Activated T-helper 1 cell treated with anti-CD3 and anti-CD28 coated beads, Interleukin-2, amount 50 U/mL, for 16 hours (primary cell): ENCODE measurements at places on chromosomes 2 and 18.

GRCh38 chr2:64213532-64214275 is 69.5 kb upstream of the PELI1 start:
- DNase-seq: no peak

- no peak for DNase-seq
These were observed 7.9 kb downstream of the PCBP1 start for GRCh38 chr2:70094978-70095719.

DNA sequence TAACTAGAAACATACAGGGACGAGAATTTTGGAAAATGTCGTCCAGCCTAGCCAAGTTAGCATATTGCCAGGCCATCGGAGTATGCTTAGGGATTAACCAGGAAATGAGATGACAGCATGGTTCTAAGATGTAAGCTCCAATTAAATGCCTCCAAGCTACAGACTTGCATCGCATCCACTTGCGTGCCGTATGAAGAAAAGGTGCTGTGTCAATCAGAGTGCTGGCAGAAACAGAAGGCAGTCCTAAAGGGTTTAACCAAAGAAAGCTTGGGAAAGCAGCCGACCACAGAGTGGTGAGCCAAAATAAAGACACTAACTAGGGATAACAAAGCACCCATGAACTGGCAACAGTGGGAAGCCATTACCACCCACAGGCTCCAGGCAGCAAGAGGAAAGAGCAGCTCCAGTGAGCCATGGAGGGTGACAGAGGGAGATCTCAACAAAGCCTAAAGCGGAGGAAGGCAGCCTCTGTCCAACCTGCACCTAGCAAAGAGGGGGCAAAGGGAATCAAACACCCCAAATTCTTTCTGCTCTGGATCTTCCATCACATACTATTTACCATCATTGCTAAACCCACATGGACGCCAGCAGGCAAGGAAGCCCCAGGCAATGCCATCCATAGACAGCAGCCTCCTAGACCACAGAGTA is 27.6 kb upstream of the SOCS6 start:
- no peak for DNase-seq

DNA sequence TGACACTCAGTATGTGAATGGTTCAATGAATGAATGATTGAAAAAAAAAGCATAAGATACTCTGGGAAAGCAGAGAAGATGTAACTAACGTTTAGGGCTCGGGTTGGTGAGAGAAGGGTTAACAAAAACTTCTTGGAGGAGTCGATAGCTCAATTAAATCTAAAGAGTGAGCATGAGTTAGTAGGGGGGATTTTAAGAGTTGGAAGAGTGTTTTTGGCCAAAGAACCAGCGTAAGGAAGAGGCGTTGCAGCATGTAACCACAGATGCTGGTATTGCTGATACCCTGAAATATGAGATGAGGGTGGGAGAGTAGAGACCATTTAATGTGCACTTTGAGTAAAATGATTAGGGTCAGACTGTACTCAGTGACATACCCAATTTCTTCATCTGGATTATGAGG is 14.5 kb downstream of the ARHGAP28 start:
- no peak for DNase-seq

GRCh38 chr2:186443851-186444250 is 42.2 kb upstream of the ZC3H15 start:
- DNase-seq: no peak

DNA sequence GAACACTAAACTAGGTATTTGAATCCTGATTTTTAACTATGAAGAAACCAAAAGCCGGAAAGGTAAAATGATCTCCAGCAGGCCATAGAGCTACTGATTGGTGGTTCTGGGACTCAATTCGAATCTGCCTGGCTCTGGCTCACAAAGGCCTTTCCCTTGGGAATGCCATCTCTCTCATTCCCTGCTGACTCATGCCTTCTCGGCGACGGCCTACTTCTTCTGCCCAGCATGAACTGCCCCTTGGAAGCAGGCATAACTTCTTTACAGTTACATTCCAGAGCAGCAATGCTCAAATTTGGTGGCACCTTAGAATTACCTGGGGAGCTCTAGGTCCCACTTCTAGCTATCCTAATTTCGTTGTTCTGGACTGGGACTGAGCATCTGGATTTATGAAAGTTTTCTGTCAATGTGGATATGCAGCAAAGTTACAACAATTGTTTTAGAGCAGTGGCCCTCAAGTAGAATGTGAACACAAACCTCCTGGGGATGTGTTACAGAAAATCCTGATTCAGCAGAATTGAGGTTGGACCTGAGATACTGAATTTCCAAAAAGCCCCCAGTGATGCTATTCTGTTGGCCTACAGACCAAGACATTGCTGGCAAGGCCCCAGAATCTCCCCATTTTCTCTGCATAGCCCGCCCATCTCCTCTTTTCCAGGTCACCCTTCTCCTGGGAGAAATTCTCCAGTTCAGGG is 261.1 kb downstream of the CNTNAP5 start:
- no peak for DNase-seq

DNA sequence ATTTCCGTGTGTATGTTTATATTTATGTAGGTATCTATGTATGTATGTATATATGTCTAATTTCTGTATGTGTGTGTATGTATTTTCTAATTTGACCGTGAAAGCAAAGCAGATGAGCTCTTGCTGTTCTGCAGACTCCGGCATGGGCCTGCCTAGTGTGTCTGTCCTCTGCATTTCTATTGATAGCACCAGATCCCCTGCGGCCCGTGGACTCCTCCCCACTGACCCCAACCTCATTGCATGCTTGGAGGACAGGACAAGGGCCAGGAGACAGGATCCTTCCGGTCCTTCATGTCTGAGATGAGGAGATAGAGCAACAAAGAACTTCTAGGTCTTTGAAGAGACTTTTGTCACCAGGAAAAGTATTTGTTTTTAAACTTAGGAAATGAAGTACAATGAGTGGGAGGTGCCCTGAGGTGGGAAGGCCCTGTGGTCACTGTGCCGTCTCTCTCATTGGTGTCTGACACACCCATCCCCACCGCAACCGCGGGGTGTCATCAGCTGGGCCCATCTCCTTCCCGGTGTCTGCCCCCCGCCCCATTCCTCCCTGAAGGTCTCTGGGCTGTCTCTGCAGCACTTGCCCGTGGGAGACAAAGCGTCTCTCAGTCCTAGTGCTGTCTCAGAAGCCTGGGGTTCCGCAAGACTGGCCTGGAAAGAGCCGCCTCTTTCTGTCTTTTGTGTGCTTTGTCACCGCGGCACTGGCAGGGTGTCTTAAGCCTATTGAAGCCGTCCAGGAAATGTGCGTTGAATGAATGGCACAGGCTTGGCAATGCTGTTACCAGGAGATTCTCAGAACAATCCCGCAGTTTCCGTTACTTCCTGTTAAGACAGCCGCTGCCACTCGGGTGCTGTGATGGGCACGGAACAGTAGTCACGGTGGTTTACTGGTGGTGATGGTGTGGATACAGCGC is 216.4 kb downstream of the AGAP1 start:
- DNase-seq: no peak

DNA sequence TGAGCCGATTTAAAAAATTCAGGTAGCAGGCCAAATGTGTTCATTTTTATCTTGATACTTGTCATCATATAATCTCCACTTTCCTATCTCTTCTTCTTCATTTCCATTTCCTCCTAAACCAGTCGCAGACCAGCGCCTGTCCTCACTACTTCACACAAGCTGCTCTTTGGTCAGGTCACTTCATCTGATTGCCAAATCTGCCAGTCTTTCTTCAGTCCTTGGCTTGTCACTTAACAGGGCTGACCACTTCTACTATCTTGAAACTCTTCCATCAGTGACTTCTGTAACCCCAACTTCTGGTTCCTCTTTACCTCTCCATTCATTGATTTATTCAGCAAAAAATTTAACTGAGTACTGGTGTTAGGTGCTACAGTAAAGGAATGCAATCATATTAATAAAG is 18.0 kb upstream of the SPRED2 start:
- DNase-seq: no peak

GRCh38 chr18:10100941-10101701 is 187.3 kb downstream of the VAPA start:
- no peak for DNase-seq

DNA sequence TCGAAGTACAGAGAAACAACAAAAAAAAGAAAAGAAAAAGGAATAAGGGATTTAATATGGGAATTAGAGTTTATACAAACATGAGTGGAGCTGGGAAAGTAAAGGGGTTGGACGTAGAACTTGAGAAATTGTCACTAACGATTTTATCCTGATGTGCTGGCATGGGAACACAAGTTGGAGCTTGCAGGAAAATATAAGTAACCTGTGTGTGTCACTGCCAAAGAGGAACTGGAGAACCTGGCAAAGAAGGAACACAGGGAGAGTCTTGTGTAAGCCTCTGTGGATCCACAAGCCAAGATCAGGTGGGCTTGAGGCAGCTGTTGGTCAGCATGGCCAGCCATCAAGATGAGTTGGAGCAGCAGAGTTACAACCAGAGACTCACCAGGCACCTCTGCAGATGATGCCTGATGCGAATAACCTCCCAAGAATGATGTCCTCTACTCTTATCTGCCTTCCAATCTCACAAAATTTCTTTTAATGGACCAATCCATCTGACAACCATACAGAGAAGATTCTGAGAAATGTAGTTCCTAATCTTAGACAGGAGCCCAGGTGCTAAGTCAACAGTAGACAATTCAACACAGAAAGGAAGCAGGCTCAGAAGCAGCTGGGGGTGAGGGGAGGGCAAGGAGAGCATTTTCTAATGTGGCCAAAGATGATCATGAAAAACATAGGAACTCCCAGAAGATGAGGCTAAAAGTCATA is 77.0 kb upstream of the SPOPL start:
- no peak for DNase-seq

GRCh38 chr2:88170472-88170892 is 336 bp downstream of the THNSL2 start:
- no peak for DNase-seq

DNA sequence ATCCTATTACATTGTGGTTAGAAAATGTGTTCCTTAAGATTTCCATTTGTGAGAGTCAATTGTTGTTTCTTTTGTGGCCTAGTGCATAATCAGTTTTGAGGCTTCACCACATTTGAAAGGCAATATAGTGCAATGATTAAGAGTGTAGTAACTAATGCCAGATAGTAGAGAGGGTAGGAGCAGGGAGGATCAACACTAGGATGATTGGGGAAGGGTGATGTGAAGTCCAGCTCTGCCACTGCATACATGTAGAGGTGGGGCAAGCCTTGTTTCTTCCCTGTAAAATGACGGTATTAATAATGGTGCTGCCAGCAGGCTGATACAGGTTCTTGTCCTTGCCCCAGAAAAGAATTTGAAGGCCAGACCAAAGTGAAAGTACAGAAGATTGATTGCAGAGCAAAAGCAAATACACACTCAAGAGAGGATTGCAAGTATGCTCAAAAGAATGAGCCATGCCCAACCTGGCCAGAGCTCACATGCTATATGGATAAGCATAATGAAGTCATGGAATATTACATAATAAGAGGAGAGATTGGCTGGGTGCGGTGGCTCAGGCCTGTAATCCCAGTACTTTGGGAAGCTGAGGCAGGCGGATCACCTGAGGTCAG is 8.0 kb downstream of the SP100 start:
- DNase-seq: no peak

DNA sequence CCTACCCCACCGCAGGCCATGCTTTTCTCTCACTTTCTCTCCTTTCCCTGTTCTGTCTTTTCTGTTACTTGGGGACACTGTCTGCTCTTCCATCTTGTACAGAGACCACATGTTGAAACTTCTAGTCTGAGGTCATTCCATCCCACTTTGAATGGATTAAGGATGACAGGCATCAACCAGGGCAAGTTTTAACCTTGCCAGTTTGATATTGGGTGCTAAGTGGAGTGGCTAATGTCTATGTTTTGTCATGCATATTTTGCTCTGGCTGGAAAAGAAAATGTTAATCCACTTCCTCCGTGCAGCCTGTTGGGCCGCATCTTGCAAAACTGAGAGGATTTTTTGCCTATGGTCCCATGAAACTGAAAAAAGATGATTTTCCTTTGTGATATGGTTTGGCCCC is 205.5 kb upstream of the SESTD1 start:
- no peak for DNase-seq

- no peak for DNase-seq
These were observed 534 bp upstream of the SOCS6 start for GRCh38 chr18:70288171-70288850.

DNA sequence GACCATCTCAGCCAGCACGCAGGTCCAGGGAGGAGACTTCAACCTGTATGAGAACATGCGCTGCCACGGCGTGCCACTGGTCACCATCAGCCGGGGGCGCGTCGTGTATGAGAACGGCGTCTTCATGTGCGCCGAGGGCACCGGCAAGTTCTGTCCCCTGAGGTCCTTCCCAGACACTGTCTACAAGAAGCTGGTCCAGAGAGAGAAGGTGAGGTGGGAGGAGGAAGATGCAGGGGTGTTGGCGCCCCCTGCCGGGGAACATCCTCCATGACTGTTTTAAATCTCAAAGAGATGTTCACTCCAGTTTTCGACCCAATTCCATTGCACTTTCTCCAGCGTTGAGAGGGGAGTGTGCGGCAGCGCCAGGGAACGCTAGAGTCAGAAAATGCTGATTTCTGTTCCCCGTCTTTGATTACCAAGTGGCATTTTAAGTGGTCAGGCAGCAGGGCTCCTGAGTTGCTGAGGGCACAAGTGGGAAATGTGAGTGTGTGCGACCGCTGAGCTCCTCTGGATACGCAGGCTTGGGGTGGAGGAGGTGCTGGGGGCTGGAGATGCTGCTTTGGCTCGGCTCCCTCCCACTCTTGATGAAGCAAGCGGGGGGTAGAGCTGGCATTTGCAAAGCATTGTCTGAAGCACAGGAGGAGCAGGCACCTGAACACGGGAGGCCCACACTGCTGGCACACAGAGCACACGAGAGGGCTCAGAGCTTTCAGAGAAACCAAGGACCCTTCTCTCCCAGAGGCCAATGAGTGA is 27.7 kb upstream of the MAPRE3 start:
- DNase-seq: peak; percentile 35

DNA sequence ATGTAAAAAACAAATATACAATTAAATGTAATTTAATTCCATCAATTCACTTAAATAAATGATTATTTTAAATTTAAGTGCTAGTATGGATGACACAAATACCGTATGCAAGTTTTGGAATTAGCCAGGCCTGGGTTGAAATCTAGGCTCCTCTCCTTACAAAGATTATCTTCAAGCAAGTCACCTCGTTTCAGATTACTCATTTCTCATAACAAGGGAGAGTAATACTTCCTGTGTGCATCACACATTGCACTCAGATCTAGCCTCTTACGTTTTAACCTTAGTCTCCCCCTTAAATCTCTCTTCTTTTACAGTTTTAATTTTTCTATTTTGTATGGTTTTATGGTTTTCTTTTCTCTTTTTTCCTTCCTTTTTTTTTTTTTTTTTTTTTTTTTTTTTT is 1475.9 kb upstream of the NXPH2 start:
- no peak for DNase-seq

DNA sequence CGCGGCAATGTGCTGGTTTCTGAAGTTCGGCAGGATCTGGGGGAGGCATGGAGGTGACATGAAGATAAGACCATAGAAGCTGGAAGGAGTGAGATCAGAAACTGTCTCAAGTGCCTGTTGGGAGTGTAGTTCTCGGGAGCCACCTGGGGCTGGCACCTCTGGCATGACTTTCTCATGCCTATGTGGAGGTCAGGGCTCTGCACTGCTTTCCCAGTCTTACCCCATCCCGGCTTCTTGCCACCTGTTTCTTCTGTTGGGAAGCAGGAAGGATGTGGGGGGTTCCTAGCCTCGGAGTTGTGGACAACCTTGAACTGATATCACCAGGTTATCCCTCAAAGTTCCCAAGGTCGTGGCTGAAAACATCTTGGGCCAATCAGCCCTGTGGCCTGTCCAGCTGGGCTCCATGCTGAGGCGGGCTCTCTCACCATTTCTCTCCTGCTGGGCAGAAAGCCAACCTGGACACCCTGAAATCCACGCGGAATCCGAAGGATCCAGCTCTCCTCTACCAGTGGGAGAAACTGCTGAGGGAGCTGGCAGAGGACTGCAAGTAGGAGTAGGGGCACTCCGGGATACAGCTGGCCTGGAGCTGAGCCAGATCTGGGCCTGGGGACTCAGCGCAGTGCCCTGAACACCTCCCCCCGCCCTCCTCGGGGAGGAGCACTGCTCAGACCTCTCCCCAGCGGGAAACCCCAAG is 42.5 kb downstream of the FER1L5 start:
- no peak for DNase-seq
